Activated naive CD8-positive, alpha-beta T cell treated with anti-CD3 and anti-CD28 coated beads, Interleukin-2, amount 50 U/mL, for 16 hours (primary cell): ENCODE measurements at places on chromosomes 4 and X.

- no peak for DNase-seq
Observed at GRCh38 chr4:173386751-173387150, 12.2 kb downstream of the SCRG1 start.

GRCh38 chr4:122914938-122915337 is 7.5 kb downstream of the NUDT6 start:
- DNase-seq, result no peak

DNA sequence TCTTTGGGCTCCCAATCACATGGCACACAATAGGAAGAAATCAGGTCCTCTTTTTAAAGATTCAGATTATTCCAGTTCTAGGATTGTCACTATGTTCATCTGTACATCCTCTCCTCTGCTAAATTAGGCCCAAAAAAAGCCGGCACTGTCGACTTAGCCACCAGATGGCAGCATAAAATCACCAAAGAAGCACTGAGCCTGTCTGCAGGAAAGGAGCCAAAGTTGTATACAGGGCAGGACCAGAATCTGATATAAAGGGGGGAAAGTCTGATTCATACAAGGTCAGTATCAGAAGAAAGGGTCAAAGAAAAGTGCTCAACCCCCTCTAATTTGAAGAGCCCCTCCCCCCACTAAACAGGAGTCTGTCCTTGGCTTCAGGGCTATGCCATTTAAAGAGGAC is 292.5 kb downstream of the CHIC1 start:
- DNase-seq, result peak; percentile 20

DNA sequence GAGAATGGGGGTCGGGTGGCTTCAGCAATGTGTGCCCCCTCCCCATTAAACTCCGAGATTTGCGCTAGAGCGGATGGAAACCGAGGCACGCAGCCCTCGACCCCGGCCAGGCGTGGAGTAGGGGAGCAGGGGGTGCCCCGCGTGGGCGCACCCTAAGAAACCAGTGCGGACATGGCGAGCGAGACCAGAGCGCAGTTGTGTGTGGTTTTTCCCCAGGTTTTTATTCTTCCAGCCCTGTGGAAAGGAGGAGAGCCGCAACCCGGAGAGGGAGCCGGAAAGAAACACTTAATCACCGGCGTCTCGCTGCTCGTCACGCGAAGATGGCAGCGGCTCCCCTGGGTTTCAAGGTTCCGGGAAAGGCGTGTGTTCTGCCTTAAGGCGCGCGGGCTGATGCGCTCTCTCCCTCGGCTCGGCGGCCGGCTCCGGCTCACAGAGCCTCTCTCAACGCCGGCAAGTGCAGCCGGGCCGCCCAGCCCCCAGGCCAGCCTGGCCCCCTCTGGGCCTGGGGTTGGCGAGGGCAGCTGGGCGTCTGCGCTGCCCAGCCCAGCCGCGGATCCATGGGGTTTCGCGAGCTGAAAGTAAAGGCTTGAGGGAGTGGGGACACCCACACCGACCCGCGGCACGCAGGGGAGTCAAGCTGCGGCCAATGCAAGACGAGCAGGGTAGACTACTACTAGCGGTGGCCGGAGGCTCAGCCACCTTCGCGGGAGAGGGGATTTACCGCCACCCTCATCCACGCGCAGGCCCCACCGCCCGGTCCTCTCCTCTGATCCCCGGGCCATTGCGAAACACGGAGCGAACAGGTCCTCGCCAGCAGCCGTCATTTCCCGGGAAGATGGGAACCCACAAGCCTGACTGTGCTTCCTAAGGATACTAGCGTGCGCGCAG is 74.0 kb upstream of the BCOR start:
- no peak for DNase-seq

GRCh38 chr4:135949931-135950330 is 1582.4 kb downstream of the PCDH18 start:
- no peak for DNase-seq

DNA sequence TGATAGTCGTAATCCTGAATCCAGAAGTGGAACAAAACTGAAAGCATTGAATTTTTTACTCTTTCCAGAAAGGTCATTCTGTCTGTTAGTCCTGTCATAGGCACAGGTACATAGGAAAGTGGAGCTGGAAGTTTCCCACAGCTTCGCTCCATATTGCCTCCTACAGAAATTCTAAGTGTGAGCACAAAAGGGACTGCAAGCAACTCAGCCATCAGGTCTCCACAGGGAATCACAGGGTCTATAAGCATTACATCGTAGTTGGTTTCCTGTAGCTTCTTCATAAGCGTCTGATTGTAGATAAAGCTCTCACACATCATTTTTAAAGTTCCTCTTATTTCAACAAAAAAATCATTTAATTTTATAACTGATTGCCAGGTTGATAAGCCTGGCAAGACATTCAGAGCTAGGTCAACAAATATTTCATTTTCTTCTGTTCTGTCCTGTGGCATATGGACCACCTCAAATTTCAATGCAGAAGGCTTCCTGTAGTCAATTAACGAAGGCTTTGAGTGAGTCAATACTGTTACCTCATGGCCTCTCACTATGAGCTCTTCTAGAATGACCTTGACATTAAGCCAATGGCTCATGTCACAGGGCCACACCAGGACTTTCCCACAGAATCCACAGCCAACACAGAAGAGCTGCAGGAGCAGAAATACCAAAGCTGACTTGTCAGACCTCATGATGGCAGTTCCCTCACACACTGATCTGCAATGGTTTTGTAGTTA is at the start of gene UGT2A3:
Gene UGT2A3, minus strand, starts transcription at position 727 of the 728 bp plus-strand sequence. Its CDS starts 44 bp downstream, at position 683.
- DNase-seq, result no peak

DNA sequence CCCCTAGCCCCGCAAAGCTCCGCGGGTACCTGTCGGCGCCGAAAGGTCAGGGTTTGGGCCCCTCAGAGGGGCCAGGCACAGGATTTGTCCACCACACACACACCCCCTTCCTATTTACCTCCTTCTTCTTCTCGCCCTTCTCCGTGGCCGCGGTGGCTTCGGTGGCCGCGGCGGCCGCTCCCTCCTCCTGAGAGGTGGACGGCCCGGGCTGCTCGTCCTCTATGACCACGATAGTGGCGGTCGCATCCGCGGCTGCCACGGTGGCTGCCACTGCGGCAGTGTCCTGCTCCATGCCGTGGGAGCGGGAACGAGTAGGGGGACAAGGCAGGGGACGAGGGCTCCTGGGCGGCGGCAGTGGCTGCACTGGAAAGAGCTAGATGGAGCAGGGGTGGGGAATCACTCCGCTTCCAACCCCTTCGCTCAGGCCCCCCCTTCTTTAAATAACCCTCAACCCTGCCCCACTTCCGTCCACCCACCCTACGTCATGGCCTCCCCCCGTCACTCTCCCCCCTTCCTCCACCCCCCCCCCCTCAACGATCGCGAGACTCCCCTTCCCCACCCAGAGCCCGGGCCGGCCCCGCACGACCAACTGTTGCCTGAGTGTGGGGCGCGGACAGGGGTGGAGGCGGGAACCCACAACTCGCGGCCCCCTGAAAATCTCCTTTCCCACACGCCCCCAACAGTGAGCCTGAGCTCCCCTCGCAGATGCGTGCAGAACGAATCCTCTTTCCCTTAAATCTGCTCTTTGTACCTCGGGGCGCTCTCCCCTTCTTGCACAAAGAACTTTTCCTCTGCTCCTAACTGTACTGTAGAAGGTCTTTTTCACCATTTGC is at the start of gene SMARCA1:
Gene SMARCA1, minus strand, starts transcription at position 412 of the 833 bp plus-strand sequence. Its CDS starts 120 bp downstream, at position 292.
- DNase-seq, result no peak
